T-helper 2 cell treated with Interferon-gamma antibody and Interleukin-4, amounts not matched to agents 5 μg/mL and 100 μg/mL, for 36 hours (primary cell): ENCODE measurements at places on chromosomes 4 and X.
A peak's percentile ranks its signal among the peaks of the same experiment; 100 is the strongest.

DNA sequence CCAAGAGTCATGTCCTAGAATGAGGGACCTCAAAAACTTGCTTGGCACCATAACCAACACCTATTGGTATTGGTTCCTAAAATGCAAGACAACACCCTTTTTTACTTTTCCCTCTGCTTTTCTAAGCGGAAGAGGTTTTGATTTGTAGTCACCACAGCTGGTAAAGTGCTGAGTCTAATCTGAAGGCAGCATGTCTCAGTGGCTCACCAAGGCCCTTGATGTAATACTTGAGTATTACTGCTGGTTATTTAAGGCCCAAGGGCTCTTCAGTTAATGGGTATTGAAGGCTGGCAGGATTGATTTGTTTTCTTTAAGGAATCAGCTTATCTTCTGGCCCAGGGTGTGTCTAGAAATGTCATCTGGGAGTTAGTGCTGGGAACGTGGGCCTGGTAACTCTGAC lies 735.1 kb downstream of the GLUD2 start:
- DNase-seq, result no peak

GRCh38 chrX:109840585-109840984 lies 107.5 kb upstream of the ACSL4 start:
- DNase-seq, result peak; percentile 42

- DNase-seq, result no peak
Measured at GRCh38 chrX:14590693-14591424, 61.5 kb downstream of the GLRA2 start.

- DNase-seq, result no peak
Measured at GRCh38 chr4:98633159-98633558, 25.3 kb downstream of the TSPAN5 start.

DNA sequence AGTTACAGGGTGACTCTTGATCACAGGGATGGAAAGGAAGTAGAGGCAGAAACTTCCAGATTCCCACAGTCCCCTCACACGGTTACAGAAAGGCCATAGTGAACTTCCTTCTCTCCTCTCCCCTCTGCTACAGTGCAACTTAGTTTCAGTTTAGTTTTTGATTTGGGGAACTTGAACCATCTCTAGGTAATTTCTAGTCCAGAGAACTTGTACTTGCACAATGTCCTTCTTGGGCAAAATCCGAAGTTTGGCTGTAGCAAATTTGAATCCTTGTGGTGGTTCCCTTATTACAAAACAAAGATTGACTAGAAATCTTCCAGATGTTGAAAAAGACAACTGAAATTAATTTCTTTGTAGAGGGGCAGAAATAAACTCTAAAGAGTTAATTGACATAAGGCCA lies 1.2 kb upstream of the BLTP1 start:
- DNase-seq, result no peak

GRCh38 chr4:18440527-18441202 lies 419.1 kb upstream of the LCORL start:
- no peak for DNase-seq

GRCh38 chr4:87913896-87914295 lies 61.6 kb upstream of the SPP1 start:
- no peak for DNase-seq

DNA sequence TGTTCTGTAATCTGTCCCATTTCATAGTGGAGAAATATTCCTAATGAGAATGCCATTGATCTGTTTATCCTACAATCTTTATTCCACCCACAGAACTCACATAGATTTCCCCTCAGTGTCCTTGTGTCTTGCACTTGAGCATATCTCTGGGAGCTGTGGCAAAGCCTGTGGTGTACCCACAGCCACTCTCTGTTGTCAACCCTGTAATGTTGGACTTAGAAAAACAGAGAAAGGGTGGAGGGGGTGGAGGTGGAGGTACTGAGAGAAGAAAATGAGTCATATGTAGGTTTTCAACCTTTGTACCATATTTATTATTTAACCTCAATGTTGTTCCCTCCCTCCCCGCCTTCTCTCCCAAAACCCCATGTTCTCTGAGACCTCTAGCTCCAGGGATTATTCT lies 46.9 kb upstream of the TLL1 start:
- no peak for DNase-seq

DNA sequence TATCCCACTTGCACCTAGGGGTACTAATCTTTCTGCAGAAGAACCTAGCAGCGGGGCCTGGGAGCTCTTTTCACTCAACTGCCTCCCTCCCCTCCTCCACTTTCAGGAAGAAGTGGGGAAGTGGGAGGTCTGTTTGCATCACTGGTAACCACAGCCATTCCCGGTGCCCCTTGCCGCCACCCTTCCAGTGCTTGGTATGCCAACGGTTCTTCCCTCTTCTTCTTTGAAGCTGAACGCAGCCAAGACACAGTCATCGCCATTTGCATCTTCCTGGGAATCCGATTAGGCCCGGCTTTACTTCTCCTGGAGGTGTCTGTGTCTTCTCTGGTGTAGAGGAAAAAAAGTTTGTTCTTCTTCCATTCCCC lies 47.2 kb upstream of the RBPJ start:
- DNase-seq, result no peak

GRCh38 chr4:143482840-143483239 lies 30.7 kb upstream of the SMARCA5 start:
- DNase-seq, result no peak

DNA sequence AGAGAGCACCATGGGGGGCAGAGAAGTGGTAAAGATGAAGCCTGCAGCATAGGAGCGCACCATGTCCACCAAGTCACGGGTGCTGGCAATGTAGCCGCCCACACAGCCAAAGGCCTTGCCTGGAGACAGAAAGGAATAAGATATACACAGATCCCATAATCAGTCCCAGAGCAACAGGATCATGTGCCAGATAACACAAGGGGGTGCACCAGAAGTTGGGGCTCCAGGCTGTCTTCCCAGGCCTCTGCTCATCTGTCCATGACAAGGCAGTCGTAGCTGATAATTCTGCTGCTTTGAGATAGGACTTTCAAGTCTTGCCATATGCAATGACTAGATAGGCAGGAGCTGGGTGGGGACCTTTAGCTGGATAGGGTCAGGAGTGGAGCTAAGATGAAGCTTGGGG lies 14.7 kb downstream of the APEX2 start:
- no peak for DNase-seq

DNA sequence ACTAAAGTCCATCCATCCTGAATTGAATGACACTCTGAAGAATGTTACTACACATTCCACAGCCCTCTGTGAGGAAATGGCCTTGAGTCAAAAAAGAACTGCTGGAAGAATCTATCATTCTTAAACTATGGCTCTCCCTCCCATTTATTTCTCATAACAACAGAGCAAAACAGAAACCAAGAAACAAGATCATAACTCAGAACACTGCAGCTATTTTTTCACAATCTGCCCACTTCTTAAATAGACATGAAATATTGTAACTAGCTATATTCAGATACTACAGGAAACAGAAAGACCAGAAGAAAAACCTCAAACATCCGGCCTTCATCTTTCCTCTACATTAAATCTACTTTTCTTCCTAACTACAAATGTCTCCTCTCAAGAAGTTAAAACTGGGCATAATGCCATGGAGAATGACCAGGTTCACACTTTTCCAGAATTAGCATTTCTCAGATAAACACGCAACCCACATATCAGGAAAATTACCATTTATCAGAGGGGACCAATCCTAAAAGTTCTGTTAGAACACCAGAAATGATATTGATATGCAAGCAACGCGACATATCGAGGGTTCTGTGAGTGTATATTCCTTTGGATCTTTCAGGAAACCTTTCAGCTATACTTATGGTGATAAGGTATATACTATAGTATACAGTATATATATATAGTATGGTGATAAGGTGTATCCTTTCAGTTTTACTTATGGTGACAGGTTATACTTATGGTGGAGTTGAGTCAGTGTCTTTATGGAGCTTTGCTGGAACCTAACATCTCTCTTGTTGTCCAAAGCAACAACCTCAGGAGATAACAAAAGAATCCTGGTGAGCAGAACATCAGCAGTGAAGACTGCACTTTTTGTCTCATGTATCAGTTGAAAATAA lies 60.4 kb upstream of the IRF2 start:
- DNase-seq, result no peak

GRCh38 chrX:80335062-80335830 lies 85.0 kb upstream of the TENT5D start:
- peak; percentile 3 for DNase-seq

DNA sequence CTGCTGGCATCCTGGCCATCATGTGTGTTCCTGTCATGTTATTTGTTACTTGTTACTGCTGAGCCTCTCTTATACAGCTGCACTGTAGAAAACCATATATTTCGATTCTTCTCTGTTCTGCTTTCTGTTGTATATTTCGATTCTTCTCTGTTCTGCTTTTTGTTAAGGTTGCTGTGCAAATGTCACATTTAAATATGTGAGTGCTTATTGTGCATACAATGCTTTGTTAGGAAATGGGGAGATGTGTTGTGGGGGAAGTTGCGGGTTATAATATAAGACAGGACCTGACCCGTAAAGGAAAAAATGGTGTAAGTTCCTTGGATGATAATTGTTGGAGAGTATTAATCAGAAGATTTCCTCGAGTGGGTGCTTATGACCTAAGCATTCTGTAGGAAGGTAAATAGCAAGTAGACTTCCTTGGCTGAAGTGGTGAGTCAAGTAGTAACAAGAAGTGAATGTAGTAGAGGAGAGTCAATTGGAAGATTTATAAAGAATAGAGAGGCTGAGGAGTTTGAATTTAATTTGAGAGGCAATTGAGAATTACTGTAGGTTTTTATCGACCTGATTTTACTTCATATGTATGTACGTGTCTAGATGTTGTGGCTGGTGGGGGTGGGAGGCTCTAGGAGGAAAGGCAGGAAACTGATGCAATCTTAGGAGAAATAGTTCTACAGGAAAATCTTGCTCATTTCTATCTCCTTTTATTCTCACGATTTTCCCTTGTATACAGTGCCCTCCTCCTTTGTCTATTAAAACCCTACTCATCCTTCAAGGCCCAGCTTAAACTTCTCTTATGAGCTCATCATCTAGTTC lies 8.5 kb downstream of the OGT start:
- no peak for DNase-seq

GRCh38 chr4:8736090-8736825 lies 135.4 kb downstream of the HMX1 start:
- no peak for DNase-seq

DNA sequence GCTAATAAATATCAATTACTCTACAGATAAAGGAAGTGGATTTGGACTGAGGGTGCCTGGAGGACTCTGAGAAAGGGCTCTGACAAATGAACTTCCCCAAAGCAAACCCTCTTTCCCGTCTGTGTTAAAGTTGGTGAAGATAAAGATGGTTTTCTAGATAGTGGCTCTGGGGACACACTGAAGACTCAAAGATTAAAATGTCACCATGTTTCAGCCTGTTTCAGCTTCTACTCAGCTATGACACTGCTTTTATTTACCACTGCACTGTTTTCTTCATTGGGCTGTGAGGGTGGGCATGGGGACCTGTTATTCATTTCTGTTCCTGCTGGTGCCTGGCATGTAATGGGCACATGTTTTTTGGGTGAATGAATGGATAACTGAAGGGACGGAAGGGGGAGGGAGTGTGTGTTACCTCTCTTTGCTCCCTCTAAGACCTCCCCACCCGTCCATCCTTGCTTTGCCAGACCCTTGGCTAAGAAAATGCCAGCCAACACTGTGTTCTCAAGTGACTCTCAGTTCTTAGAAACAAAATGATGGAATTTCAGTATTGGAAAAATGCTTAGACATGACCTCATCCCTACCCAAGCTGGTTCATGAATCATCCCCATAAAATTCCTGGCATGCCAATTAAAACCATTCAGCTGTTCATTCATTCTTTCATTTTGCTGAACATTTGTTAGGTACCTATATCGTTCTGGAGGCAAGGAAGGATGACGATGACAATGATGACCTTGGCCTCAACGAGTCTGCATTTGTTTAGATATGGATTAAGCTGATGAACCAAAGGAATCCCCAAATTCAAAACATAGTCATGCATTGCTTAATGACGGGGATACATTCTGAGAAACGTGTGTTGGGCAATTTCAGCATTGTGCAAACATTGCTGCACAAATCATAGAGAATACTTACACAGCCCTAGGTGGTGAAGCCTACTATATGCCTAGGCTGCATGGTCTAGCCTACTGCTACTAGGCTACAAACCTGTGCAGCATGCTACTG lies 13.4 kb upstream of the STK32B start:
- no peak for DNase-seq

- peak; percentile 67 for DNase-seq
Measured at GRCh38 chrX:102720237-102721168, at the start of gene GPRASP3. Gene GPRASP3, plus strand, starts transcription at chrX:102720743. Its CDS starts 28,253 bp downstream, at chrX:102748996.

- DNase-seq, result no peak
Measured at GRCh38 chr4:173990126-173990868, 293.2 kb downstream of the FBXO8 start.

DNA sequence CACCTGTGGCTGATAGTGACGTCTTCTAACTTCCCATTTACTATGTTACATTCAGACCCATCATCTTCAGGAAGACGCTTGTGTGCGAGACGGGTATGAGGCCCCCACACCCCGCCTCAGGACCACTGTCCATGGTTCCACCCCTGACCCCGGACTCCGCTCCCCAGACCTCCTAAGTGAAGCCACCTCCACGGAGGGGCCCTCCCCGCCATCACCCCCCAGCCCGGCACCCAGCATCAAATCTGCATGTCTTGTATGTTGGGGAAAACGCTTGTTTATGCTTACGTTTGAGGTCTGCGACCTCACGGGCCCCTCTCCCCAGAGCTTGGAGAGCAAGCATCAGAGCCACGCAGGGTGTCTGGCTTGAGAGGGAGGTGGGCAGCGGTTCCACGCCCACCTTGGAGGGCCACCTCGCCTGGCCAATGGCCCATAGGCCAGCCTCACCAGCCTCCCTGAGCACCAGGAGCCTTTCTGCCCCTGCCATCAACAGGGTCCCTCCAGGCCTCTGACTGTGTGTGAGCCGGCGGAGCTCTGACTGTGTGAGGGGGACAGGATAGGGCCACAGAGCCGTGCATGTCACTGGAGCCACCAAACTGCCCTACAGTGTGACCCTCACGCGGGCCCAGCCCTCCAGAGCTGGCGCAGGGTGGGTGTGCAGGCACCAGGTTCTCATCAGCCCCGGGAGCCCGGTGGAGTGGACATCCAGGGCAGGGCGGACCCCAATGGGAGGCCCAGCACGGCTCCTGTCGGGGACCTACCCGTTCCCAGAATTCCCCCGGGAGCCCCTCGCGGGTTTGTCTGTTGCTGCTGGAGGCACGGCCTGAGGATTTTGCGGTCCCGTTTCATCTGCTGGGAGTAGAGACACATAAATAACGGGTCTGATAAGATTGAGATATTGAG lies 88.4 kb upstream of the NKX1-1 start:
- no peak for DNase-seq

GRCh38 chrX:69807400-69807799 lies 191.5 kb downstream of the EDA start:
- no peak for DNase-seq

DNA sequence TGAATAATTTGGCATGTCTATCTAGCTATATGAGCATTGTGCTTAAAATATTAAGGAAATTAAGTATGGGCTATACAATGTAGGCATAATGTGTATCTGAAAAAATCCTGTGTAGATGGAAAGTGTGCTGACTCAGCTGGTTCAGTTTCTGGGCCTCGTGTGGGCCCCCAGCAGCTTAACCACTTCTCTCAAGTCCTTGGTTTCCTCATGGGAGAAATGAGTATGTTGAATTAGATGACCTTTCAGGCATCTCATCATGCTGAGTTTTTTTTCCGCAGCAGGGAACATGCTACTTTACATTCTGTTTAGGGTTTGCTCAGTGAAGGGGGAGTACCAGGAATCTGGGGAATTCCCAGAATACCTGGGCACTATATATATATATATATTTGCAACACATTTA lies 30.5 kb downstream of the RHOH start:
- DNase-seq, result peak; percentile 83

- DNase-seq, result no peak
Measured at GRCh38 chrX:49858341-49858740, 20.9 kb upstream of the USP27X start.
